NCI-H1417 treated with DMSO at 0.1 percent for 48 hours (cell line): ENCODE measurements at places on chromosomes 6 and 20.
A peak's percentile ranks its signal among the peaks of the same experiment; 100 is the strongest.

DNA sequence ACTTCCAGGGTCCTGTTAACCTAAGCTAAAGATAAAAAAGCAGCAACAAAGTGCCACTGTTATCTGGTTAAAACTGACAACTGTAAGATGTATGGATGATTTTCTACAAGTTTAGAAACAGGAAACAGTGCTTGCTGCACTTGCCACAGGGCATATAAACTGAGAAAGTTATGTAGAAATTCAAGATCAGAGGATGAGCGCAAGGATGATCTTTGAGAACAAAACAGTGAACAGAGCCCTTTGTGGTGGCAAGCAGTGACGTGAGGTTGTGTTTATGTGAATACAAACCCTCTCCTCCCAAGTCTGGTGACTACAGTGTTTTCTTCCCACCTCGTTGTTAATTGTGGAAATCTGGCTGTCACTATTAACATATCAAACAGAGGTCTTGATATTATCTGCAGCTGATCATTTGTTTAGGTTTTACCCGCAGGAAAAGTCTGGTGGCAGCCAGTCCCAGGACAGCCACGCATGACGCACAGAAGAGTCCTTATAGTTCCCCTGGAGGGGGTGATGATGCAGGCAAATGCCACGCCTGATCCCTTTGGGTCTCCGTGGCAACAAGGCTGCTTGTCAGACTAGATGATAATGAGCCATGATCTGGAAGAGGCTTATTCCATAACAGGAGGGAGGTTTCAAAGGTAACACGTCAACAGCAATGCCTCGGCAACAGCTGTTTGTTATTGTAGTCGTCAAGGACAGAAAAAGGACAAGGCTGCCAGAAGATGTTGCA, 43.1 kb upstream of the TNFAIP3 start:
- DNase-seq: no peak

DNA sequence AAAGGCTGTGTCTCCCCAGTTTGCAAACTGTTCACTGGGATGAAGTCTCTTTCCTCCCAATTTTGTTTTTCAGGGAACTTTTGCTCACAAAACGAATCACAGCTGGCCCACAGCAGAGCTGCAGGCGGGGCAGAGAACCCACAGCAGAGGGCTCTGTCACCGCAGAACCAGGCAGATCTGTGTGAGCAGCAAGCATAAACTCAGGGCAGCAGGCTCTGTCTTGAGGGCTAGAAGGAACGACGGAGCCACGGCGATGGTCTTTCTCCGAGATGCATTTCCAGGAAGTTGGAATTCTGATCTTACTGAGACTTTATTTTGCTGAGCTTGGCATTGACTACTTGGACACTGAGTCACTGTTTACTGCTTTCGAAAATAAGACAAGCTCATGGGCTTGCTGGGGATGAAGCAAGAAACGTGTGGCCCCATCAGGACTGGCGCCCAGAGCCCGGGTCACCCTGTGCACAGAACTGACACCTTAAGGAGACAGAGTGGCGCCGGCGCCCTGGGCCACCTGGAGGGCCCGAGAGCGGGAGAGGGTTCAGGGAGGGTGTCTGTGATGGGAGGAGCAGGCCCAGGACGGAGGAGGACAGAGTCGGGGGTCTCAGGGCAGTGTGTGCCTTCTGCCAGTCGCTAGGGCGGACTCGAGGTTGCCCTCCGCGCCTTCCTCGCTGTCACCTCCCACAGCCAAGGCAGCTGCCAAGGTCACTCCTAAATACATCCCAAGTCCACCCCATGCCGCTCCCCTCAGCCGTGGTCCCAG, 106.3 kb upstream of the NXT1 start:
- no peak for DNase-seq

- no peak for DNase-seq
Observed at GRCh38 chr20:44407402-44408184, 52.1 kb downstream of the HNF4A start.

DNA sequence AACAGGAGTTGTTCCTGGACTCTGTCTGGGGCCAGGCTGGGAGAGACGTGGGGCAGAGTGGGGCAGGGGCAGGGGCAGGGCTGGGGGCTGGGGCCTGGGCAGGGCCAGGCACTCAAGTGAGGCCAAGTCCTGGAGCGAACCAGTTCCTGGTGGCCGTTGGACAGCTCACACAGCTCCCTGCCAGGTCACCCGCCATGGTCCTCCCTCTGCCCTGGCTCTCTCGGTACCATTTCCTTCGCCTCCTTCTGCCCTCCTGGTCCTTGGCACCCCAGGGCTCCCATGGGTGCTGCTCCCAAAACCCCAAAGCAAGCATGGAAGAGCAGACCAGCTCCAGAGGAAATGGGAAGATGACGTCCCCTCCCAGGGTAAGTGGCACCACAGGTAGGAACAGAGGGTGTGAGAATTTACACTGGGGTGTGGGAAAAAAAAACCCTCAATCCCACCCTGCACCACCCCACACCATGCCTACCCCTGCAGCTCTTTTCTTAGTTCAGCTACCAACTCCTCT, at the start of gene MCCD1:
Gene MCCD1 (plus strand): TSS at position 142 of the 508 bp plus-strand sequence. CDS start 53 bp downstream, at position 195.
- DNase-seq: no peak

DNA sequence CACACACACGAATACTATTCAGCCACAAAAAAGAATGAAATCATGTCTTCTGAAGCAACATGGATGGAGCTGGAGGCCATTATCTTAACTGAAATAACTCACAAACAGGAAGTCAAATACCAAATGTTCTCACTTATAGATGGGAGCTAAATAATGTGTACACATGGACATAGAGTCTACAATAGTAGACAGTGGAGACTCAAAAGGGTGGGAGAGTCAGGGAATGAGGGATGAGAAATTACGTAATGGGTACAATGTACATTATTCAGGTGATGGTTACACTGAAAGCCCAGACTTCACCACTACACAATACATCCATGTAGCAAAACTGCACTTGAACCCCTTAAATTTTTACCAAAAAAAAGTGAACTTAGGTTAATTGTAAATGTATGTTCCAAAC, 160.4 kb downstream of the TASP1 start:
- no peak for DNase-seq

DNA sequence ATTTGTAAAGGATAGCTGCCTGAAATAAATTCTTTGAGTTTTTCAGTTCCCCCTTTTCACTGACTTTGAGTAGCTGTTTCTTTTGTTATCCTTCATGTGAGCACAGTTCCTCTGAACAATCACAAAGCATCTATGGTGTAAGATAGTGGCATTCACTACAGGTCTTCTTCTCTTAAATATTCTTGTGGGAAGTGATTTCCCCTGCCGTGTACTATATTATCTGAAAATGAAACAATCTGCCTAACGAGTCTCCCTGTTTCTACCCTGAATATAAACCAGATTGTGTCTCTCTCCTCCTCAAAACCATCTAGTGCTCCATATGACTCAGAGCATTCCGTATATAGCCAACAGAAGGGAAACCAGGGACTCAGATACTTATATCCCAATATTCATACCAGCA, 380.1 kb upstream of the SOX4 start:
- DNase-seq: no peak

GRCh38 chr6:1689141-1689540, 79.4 kb downstream of the FOXC1 start:
- no peak for DNase-seq

DNA sequence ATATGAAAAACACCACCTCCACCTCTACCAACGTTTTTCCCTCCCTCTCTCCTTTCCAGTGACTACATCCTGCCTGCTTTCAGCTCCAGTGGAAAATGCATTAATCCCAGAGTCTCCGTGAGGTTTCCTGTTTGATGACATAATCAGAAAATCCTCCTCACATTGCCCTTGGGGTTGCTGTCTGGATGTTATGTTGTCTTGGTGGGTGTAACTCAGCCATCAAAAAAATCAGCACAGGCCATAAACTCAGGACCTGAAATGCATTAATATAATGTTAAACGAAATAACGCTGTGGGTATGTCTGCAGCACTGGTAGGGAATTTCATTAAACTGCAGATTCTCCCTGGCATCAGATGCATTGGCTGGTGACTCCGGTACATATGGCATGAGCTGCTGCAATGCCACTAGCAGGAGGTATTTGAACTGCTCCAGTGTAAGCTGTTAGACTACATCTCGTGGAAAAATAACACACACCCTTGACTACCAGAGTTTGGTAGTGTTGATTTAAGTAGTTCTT, 297.8 kb downstream of the PRL start:
- DNase-seq: no peak

DNA sequence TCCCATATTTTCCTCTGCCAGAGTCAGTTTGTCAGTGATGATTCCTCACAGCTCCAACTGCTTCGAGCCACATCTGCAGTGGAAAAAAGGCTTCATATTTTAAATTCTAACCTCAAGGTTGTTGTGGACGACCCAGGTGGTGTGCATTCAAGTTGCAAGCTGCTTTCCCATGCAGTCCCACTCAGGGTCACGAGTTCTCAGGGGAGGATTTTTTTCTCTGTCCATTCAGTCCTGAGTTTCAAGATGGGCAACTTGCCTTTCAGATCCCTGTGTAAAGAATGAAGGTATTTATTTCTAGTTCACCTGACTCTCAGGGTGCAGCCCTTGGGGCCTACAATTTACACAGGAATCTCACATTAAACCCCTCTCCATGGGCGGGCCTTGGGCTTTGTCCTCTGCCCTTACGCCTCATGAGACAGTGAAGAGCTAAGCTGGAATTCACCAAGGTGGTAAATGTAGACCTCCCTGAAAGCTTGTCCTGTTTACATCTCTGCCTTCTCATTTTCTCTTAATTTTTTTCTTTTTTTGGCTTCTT, 65.9 kb downstream of the TPD52L1 start:
- DNase-seq: no peak

DNA sequence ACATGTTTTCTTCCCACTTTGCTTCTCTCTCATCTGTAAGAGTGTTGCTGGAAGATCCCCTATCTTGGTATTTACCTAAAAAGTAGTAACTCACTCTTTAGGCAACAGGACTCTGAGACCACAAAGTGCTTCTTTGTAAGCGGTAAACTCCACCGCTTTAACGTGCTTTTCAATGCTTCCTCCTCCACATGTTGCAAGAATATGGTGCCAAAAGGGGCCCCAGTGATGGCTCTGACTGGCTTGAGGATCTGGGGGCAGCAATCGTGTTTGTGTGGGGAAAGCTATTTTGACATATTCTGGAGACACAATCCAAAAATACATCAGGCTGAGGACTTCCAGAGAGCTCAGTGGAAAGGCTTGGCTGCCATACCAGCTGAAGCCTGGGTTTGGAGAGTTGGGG, 12.4 kb upstream of the CPNE5 start:
- no peak for DNase-seq

GRCh38 chr20:24770628-24771541, 178.2 kb upstream of the CST7 start:
- DNase-seq: no peak

- no peak for DNase-seq
Observed at GRCh38 chr6:41280381-41281057, 6.0 kb downstream of the TREM1 start.

DNA sequence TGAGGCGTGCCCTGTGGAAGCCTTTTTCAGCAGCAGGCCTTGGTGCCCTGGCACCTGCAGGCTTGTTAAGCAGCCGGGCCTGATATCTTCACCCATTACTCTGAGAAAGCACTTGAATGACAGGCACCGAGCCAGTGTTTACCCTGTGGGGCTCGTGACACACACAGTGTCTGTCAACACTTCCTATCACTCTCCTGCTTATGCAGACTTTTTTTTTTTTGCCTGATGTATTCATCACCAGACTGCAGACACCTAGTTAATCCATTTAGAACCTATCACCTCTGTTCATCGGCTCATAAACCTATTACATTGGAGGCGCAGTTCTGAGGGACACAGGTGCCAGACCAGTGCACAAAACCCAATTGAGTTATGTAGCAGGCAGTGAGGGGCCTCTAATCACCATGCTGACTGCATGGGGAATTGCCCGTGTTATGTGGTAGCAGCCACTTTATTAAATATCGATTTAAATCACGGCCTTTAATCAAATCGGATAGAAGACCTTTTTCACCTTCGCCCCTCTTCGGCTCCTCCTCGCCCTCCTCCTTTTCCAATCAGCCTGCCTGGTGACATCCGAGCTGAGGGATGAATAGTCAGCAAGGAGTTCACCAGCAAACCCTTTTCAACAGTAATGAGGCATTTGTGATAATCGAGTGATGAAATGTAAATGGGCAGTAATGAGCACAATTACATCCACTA, 962.9 kb upstream of the SLC35B3 start:
- peak; percentile 78 for DNase-seq

DNA sequence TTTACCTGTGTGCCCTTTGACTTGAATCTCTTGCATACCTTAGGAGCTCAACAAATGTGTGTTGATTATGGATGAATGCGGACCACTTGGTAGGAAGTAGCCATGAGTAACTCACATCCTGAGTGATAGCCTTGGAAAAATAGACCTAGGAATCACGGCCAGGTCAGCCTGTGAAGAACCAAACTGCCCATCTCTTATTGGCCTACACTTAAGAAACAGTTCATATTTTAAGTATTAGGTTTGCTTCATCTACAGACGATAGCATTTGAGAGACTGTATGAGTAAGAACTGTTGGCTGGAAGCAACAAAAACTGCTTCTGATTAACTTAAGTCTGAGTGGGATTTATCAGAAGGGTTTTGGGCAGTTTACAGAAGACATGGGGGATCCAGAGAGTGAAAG, 320.1 kb upstream of the PRND start:
- no peak for DNase-seq

GRCh38 chr6:150732765-150733539, 132.6 kb upstream of the MTHFD1L start:
- DNase-seq: no peak

- DNase-seq: no peak
Observed at GRCh38 chr20:11159728-11160127, 485.9 kb upstream of the JAG1 start.

DNA sequence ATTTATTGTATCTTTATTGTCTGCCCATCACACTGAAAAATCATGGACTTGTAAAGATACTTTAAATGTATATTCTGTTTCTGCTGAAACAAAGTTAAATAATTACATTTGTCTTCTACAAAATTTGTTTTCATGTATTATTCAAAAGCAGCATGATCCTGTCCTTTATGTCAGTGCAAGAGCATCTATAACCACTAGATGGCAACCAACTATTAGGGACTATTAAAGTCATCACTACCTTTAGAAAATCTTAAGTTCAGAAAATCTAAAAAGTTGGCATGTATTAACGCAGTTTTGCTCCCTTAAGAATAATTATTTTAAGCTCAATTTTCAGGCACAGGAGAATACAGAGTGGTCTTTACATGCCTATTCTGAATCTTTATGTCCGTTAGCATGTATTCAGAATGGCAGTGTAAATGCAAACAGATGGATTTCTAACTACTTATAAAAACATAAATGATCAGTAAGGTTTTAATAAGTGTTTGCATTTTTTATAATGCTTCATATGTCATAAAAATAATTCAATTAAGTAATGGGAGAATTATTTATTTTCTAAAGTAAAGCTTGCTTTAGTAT, 17.8 kb downstream of the TMEM30A start:
- no peak for DNase-seq

GRCh38 chr6:11021003-11021402, 23.1 kb downstream of the ELOVL2 start:
- DNase-seq: no peak
